ENCODE measurements at places on chromosomes 1 and 21.

- DNase-seq, result no peak
Observed at GRCh38 chr1:238606896-238607295, 716.2 kb upstream of the ZP4 start.

DNA sequence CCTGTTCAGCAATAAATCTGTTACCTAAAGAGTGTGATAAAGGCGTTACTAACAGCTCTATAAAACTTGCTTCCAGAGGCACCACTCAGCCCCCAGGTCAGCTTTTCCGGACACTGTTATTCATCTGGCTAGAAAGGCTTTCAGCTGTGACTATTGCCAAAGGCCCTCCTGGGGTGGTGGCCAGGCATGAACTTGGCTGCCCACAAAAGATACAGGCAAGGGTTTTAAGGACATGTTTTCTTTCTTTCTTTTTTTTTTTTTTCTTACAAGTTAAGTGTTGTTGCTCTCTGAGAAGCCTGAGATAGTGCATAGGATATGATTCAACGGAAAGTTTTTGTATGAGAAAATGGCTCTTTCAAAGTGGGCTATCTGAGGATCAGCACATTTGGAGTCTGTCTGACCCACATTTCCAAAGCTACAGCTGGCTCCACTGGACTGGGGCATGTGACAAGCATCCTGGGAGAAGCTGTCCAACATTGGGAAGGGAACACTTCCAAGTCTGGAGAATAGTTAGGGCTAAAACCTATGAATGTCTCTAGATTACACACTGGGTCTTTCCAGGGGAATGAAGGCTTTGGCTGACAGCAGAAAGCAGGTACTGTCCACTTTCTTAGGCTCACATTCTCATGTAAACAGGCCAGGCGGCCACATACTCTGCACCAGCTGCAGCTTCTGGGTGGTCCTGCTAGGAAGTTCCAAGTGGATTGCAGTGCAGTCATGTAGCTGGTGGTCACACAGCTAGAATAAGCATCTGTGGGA lies 639.7 kb downstream of the LMO4 start:
- no peak for DNase-seq

DNA sequence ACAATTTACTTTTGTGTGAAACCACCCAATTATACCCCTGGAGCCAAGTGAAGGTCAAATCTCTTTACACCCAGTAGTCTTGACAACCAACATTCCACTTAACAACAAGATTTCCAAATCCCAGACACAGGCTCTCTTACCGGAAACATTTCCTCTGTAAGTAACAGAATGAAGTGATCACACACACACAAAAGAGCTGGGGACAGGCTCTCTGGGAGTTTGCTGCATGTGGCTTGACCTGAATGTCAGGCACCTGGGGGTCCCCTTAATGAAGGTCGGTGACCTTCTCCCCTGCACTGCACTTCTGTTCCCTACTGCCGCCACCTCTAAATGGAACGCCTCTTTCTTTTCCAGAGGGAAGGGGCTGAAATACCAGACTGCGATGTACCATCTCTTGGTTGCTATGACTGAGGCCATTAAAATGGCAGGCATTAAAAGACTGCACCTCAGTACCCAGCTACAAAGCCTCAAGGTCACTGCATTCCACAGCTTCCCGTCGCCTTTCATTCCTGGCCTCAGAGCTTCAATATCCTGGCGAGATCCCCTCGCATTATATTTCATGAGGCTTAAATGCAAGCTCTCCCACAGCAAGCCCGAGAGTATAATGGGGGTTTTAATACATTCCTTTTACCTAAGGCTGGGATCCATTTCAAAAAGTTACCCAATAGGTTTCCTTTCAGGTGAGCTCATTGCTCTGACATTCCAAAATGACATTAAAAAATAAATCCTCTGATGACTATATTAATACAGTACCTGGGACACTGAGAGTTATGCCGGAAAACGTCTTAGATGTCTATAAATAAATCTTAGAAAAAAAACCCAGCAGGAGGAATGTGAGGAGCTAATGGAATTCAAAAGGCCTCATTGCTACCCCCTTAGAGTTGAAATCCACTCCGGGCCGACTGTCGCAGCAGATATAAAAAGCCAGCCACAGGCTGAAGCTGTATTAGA lies 90.9 kb upstream of the DIRAS3 start:
- DNase-seq, result no peak

- no peak for DNase-seq
Observed at GRCh38 chr1:52186449-52186848, 44.6 kb downstream of the ZFYVE9 start.

- no peak for DNase-seq
Observed at GRCh38 chr1:154749078-154749760, 120.9 kb downstream of the KCNN3 start.

DNA sequence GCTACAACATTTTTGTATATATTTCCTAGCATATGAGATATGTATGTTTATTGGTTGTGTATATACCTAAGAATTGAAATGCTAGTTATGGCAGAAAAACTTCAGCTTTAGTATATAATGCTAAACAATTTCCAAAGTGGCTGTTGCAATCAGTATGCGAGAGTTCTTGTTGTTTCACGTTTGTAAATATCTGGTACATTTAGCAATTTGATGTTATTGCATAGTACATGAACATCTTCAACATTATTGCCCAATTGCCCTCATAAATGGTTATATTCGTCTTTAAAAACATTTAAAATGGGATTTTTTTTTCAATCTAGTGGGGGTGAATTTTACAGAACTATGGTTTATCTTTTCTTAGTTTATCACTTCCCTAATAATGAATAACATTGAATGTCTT lies 86.2 kb upstream of the HP1BP3 start:
- DNase-seq, result no peak

DNA sequence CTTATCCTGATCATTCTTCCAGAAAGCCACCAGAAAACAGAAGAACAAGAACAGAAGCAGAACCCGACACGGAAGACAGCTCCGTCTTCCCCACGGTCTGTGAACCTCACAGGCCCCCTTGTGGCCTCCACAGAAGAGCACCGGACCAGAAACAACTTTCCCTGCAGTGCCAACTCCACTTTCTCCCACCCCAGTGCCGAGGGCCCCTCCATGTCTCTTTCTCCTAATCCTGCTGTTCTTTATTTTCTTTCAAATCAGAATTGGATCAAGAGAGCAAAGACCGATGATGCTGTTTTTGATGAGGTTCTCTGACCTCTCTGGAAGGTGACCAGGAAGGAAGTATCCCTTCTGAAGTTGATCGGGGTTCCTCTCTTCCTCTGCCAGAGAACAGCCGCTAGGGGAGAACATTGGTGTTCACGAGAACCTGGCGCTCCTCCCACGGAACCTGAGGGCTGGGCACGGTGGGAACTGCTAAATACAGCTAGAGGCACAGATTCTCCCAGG lies 58.9 kb upstream of the CTTNBP2NL start:
- DNase-seq, result no peak

DNA sequence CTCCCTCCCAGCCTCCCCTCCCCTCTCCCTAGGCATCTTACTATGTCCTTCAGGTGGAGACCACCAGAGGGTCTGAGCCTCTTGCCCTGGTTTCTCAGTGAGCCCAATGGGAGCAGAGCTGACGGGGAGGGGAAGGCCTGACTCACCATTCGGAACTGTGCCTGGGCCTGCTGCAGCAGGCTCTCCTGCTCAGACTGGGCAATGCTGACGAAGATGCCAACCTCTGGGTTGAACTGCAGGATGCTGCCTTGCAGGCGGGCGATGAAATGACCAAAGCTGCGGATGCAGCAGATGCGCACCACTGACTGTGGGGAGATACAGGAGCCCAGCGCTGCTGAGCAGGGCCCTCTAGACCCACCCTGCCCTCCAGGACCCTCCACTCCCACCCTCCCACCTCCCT lies 11.0 kb upstream of the PAQR6 start:
- no peak for DNase-seq

DNA sequence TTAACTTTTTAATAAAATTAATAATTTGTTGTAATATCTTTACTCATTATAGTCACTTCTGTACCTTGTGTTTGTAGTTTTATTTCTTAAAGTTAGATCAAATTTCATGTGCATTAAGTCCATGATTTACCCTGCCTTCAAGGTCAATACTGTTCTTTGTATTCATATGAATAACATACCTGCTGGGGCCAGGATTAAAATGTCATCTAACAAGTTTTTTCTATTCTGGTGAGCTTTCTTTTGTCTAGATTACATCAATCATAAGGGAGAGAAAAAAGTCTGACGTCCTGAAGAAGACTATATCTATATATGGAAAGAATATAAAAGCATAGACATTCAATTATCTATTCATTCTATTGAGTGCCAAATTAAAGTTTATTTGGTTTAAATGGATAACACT lies 232.6 kb downstream of the COL11A1 start:
- DNase-seq, result no peak

DNA sequence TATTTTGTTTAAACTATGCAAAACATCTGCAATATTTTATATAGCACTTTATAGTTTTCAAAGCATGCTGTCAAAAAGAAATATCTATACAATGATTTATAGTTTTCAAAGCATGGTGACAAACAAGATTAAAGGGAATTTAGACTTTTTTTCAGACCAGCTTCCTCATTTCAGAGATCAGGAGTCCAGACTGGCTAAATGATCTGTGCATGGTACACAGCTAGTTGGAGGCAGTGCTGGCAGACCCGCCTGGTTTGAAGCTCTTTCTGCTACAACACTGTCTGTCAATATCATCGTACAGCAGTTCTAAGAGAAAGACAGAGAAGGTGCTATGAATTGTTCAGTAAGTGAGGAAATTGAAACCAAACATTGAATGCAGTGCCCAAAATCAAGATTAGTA lies 479.0 kb downstream of the PTBP2 start:
- no peak for DNase-seq

GRCh38 chr21:39124681-39125251 lies 58.5 kb downstream of the PSMG1 start:
- DNase-seq, result no peak

GRCh38 chr1:111563619-111564018 lies 56.0 kb upstream of the RAP1A start:
- DNase-seq, result no peak

- DNase-seq, result no peak
Observed at GRCh38 chr1:8352886-8353785, 35.2 kb downstream of the SLC45A1 start.

GRCh38 chr1:41650028-41650880 lies 165.8 kb upstream of the EDN2 start:
- DNase-seq, result no peak

- no peak for DNase-seq
Observed at GRCh38 chr1:223052931-223053330, 90.1 kb downstream of the TLR5 start.

DNA sequence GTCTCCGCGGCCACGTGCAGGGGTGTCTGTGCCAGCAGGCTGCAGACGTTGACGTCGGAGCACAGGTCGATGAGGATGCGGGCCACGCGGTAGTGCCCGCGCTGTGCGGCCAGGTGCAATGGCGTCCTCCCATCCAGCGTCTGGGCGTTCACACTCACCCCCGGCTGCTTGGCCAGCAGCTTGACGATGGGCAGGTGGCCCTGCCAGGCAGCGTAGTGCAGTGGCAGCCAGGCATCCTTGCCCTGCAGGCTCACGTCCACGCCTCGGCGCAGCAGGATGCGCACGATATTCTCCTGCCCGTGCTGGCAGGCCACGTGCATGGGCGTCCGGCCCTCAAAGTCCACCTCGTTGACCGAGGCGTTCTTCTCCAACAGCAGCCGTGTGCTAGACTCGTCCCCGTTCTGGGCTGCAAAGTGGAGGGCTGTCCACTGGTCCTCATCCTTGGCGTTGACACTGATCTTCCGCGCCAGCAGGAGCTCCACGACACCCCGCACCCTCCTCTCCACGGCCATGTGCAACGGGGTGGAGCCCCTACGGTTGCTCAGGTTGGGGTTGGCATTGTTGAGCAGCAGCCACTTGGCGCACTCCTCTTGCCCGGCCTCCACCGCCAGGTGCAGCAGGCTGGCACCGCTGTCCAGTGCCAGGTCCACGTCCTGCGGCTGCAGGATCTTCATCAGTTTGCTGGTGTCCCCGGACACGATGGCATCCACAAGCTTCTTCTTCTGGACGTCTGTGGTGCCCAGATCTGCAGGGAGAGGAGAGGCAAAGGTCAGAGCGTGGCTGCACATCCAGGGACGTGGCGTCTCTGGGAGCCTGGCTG lies 25.4 kb downstream of the RIPK4 start:
- no peak for DNase-seq

DNA sequence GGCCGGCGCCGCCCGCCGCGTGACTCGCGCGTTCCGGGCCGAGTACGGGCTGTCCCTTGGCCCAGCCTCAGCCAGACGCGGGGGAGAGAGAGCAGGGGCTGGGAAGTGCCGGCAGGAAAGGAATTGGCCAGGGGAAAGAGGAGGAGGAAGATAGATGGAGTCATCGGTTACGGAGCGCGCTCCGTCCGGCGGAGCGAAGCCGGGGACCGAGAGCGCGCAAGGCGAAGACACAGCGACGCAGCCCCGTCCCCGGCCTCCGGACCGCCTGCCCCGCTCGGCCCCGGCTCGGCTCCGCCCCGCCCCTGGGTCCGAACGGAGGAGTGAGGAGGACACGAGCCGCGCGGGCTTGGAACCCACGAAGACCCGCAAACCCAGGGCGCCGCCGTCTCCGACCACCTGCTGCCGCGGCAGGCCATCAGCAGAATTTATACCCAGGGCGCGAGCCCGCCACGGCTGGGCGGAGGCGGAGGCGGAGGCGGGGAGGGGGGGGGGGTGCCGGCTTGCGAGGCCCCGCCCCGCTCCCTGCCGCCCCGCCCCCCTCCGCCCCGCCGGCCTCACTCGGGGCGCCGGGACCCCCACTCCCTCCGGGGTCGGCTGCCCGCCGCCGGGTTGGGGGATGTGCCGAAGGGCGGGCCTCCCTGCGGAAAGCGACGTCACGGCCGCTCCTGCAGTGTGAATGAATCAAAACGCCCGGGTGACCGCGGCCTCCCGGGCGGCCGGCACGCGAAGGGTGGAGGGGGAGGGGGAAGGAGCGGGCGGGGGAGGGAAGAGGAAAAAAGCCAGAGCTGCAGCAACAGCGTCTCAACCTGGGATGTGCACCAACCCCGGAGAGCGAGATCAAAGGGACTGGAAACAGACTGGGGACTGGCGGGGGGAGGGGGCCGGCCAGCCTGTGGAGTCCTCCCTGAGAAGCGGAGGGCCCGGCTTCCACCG lies at the start of gene LHX4:
Gene LHX4, plus strand, starts transcription at position 782 of the 933 bp plus-strand sequence. CDS start 266 bp downstream, outside the sequence.
- no peak for DNase-seq

DNA sequence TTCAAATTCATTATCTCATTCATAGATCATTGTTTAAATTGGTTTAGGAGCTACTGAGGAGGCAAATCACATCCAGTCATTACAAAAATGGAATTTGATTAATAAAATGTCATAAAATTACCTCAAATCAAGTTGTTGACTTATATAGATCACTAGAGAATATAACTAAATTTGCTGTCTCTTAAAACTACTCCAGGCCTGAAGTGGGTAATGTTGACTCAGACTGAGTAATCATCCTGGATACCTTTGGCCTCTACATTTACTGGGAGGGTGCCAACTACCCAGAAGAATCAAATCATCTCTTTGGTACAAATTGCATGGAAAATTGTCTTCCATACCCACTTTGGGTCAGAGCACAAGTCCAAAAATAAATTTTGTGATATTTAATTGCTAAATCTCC lies 191.2 kb upstream of the GREM2 start:
- DNase-seq, result no peak

Measured in NCI-H2081 treated with DMSO at 0.1 percent for 48 hours (cell line).